Activated CD4-positive, alpha-beta memory T cell treated with anti-CD3 and anti-CD28 coated beads, Interleukin-2, amount 10 ng/mL, durations not matched to agents 7 days and 5 days (primary cell): ENCODE measurements at places on chromosomes 6 and 20. TPM values are rescaled to one million over a fixed set of nuclear protein-coding genes. Genes with fewer than 3 reads are reported as not detected.

DNA sequence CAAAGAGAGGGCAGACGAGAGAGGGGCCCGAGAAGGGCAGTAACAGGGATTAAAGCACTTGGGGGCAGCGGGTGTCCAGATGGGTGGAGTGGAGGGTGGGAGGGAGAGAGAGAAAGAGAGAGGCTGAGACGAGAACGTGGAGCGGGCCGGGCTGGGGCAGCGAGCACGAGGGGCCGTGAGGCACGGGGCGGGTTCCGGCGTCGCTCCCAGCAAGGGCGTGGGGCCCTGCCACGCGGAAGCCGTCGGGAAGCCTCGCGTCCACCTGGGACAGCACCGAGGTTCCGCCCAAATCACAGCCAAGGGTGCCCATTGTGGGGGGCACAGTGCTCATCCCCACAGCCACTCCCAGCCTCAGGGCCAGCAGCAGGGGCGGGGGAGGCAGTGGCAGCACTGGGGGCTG lies 49.8 kb downstream of the KCNQ2 start:
- no peak for DNase-seq

The CALHM6 gene
- 13.1 TPM for total RNA-seq

- no peak for DNase-seq
Observed at GRCh38 chr6:39049575-39050283, 1.1 kb downstream of the GLP1R start.

The SCGN gene
- total RNA-seq = not detected

The SOX18 gene
- total RNA-seq = 0.25 TPM

- DNase-seq = no peak
Observed at GRCh38 chr6:128694303-128695009, 174.1 kb upstream of the PTPRK start.

DNA sequence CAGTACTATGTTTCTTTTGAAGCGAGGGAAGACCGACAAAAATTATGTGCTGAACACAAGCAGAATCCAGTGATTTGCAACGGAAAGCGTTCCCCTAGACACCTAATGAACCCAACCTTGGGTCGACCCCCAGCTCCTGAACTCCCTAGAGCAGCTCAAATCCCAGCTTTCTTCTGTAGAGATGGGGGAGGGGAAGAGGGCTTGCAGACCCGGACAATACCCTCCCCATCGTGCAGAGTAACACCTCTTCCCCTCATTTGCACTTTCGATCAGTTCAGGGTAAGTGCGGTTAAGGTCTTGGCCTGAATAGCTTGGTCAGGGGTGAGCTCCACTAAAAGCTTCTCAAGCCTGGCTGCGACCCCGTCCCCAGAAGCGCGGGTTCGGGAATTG lies 404 bp downstream of the CEP162 start:
- DNase-seq = no peak

DNA sequence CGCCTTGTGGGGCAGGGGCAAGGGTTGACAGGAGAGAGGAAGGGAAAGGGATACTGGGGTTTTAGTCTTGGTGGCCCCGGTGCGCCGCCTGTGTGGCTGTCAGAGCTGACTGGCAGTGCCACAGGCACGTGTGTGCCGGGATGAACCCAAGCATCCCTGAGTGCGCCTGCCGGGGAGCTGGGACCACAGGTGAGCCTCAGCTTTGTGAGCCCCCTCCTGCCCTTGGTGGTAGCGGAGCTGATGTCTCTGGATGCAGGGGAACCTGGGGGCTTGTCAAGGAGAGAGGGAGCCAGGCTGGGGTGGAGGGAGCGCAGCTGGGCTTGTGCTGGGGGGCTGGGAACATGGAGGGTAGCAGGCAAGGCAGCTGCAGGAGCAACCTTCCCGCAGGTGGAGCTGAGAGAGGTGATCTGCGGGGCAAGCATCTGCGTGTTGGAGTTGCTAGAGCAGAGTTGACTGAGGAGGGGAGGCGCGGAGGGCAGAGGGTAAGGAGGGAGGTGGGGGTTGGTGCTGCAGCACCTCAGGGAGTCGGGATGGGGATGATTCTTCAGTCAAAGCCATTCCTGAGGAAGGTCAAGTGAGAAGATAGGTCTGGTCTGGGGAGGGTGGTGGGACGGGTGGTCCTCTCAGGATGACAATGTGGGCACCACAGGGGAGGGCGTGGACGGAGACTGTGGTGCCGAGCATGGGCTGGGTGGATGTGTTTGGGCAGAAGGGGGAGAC lies 28.1 kb downstream of the PYGB start:
- no peak for DNase-seq

- DNase-seq = no peak
Observed at GRCh38 chr6:160959726-160960435, 31.7 kb upstream of the MAP3K4 start.

The RAMACL gene
- total RNA-seq = 0.23 TPM

DNA sequence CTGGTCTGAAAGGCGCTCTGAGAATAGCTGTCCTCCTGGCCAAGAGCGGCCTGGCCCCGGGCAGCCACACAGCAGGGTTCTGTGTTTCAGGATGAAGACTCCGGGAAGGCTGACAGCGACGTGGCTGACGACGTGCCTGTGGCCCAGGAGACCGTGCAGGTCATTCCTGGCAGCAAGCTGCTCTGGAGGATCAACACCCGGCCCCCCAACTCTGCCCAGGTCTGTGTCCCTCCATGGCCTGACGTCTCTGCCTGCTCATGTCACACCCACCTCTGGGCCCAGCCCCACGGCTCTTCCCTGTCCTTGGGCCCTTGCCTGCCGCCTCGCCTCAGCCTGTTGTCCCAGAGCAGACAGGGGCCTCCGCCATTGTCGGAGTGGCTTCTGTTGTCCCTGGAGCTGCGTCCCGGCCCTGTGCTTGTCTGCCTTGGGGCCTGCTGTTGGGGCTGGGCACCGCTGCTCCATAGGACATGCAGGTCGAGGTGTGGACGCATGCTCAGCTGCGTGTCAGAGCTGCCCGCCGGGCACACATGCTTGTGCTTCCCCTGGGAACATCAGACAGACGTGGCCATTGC lies 16.2 kb upstream of the ADRM1 start:
- no peak for DNase-seq

GRCh38 chr6:32439602-32440214 lies at the start of gene HLA-DRA:
Gene HLA-DRA, plus strand, starts transcription at chr6:32439887. Its CDS starts 64 bp downstream, at chr6:32439951.
- DNase-seq = peak; percentile 43

GRCh38 chr6:150211700-150212511 lies 69.1 kb downstream of the PPP1R14C start:
- no peak for DNase-seq

The SYCP2 gene
- total RNA-seq = 5.4 TPM

GRCh38 chr20:60316476-60317158 lies 358.4 kb downstream of the CDH26 start:
- DNase-seq = no peak

- no peak for DNase-seq
Observed at GRCh38 chr6:11754625-11755271, 23.9 kb downstream of the ADTRP start.

DNA sequence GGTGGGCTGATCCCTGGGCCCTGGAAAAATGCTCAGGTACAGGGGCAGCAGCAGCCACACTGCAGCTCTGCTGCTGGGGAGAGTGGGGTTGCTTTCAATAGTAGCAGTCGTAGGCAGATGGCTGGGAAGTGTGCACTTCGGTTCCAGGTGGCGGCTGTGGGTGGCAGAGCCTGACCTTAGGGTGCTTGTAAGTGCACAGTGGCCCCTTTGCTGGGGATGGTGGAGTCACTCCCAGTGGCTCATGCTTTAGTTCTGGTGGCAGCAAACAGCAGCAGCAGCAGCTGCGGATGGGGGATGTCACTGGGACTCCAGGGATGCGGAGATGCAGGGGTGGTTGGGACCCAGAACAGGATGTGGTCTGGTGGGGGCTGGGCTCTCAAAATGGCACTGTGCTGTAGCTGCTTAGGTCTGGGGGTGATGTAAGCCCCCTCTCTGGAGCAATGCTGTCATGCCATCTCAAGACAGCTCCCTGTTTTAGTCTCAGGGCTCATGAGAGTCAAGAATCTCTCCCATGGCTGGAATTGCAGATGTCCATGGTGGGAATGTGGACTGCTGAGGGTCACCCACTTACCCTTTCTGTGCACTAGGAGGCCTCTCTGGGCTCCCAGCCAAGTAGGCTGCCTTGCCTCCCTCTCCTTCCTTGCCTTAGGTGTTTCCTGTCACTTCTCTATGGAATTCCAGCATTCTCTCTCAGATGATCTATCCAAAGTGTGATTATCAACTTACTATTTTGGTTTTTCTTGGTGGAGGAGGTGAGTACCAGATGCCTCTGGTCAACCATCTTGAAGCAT lies 146.7 kb upstream of the SLC22A23 start:
- DNase-seq = no peak

The SULF2 gene
- total RNA-seq = 0.71 TPM

- DNase-seq = no peak
Observed at GRCh38 chr6:63597141-63598048, 25.1 kb downstream of the LOC128125822 start.

DNA sequence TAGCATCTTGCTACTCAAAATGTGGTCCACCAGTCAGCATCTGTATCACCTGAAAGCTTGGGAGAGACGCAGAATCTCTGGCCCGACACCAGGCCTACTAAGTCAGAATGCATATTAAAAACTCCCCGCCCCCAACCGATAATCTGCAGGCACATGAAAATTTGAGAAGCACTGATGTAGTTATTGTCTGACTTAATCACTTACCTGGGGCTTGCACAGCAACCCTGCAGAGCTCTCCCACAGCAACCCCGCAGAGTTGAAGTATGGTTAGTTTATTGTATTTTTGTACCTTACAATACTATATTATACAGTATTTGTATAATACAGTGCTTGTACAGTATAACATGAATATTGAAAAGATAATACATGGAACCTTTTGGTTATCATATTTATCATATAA lies 53.7 kb downstream of the KLHL31 start:
- DNase-seq = no peak

The BPIFB1 gene
- not detected for total RNA-seq

The BNIP5 gene
- total RNA-seq = not detected

DNA sequence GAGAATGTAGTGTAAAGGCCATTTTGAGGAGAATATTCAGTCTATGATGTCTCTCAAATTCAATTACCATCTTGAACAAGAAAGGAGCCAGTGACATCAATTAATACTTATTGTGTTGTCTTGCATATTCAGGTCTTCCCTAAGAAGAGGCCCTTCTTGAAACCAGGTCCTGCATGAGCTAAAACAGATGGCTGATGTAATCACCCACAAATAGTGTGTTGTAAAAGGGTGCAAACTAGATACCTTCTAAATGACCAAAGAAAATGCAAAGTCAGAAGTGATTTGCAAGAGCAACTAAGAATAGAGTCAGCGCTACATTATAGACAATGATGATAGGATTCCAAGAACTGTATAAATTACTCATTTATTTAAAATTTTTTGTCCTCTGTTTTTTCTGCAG lies 97.0 kb downstream of the BTBD3 start:
- no peak for DNase-seq

- DNase-seq = no peak
Observed at GRCh38 chr20:42721923-42722322, 467.8 kb downstream of the PTPRT start.
